ENCODE measurements at places on chromosomes 5 and 9.
A peak's percentile ranks its signal among the peaks of the same experiment; 100 is the strongest.

- DNase-seq = no peak
Measured at GRCh38 chr5:172417130-172417841, 37.0 kb downstream of the SH3PXD2B start.

GRCh38 chr9:121603028-121603427 is 48.4 kb upstream of the DAB2IP start:
- no peak for DNase-seq

DNA sequence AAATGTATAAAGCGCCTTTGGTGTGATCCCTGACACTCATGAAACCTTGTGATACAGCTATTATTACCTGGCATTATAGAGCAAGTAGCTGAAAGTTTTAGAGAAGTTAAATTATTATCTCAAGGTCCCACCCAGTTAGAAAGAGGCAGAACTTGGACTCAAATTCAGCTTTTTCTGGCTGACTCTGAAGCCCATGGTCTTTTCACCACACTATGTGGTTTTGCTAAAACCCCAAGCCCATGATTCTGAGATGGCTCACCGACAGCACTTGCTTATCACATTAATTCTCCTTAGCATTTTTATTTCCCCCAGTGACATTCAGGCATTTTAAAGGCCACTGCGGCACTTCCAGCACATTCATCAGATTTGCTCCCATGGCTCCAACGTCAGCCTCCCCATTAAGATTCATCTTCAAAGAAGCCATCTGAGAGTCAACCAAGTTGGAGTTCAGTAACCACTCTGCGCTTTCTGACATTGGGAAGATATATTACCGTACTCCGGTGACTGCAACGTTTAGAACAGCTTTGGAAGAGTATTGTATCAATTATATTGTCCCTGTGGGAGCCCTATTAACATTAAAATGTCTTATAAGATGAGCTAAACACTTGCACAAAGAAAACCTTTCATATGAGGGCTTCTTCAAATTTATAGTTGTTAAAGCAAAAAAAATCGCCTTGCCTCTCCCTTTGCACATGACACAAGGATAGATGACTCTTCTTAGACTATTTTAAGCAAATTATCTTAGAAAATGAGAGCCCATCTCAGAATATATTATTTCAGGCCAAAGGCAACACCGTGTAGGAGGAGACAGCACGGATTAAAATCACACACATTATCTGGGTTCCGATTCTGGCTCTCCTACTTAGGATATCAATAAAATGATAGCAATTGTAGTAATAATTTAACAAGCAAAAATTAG is 638.1 kb downstream of the ACTL7B start:
- no peak for DNase-seq

DNA sequence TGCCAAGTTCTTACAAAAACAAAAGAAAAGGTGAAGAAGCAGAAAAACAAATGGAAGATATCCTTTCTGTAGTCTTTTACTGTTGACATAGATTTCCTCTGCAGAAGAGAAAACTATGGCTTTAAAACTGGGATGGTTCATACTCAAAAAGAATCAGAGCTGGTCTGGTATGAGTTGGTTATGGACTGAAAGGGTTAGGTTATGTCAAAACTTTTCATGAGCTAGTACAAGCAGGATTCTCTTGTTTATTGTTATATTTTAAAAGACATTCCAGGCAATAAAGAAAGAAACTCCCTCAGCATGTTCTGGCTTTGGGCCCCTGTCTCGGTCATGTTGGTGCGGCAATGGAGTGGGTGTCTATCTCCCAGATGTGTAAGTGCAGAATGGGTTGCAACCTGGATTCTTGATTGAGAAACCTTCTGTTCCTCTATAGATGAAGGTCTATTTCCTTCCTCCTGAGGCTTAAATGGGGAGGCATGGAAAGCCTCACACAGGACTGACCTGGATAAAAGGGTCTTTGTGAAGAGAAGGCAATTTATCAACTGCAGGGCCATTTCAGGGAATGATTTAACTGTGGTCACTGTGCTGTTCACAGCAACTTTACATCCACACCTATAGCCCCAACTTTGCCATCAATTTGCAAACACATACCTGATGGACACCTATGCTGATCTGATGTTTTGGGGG is 209.6 kb upstream of the TNC start:
- no peak for DNase-seq

DNA sequence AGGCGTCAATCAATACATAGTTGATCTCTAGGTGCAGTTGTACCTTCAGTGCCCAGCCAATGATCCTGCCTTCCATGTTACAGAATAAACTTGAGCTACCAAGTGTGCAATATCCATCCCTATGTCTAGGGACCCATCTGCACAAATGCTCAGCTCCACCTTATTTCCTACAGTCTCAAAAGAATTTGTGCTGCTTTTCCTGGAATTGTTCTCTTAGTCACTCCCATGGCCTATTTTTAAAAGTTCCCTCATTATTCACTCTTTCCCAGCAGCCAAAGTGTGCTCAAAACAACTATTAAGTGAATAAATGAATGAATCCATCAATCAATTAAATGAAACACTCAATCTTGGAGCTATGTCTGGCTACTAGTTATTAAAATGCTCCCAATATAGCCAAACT is 14.7 kb downstream of the LIX1 start:
- DNase-seq = no peak

GRCh38 chr9:76090909-76091308 is 200.4 kb downstream of the PCSK5 start:
- no peak for DNase-seq

- DNase-seq = no peak
Measured at GRCh38 chr5:176530393-176530982, 6.7 kb downstream of the RNF44 start.

GRCh38 chr5:141094481-141095262 is at the start of gene PCDHB2:
Gene PCDHB2, plus strand, starts transcription at chr5:141094615. Its CDS starts 176 bp downstream, at chr5:141094791.
- DNase-seq = peak; percentile 50

- DNase-seq = no peak
Measured at GRCh38 chr9:118896324-118897000, 472.8 kb downstream of the BRINP1 start.

DNA sequence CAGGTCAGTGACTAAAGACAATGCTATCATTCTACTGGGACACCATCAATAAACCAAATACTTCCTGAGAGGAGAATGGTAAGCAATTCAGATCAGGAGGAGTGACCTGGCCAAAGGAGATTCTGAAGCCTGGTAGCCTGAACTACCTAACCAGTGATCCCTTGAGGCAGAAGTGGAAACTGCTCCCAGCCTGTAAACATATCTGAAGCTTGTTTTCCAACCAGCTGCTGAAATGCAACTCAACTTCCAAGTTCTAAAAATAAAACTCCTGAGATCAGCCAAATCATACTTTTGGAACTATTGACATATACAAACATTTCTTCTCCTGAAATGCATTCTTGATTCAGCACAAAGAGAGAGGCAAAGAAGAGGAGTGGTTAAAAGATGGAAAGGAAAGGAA is 204.1 kb downstream of the EBF1 start:
- no peak for DNase-seq

DNA sequence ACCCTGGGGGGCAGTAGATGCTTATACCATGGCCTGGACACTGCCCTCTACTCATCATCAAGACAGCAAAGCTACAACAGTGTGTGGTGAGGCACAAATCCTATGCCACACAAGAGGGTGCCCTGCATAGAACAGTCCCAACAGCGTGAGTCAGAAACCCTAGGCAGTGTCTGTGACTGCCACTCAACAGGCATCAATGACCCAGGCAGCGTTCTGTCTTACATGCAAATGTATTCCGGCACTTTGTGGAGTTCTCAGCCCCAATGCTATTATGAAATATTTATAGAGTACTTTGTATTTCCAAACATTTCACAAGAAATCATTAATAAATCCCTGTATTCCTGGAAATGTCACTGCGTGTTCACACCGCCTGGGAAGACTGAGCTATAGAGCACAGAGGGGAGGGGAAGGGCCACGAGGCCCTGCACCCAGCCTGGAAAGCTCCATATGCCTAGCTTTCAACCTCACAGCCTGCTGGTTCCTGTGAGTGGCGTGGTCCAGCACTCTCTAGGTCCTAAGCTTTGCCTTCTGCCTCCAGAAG is 77.7 kb downstream of the NIPSNAP3B start:
- no peak for DNase-seq

- DNase-seq = no peak
Measured at GRCh38 chr5:63959177-63959982, 2.9 kb downstream of the HTR1A start.

DNA sequence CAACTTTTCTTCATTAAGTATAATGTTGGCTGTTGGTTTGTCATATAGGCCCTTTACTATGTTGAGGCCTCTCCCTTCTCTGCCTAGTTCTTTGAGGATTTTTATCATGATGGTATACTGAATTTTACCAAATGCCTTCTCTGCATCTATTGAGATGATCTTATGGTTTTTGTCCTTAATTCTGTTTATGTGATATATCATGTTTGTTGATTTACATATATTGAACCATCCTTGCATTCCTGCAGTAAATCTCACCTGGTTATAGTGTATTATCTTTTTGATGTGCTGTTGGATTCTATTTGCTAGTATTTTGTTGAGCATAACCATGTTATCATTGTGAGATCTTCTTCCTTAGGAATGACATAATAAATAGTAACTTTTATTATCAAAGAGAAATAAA is 362.9 kb downstream of the CCDC171 start:
- no peak for DNase-seq

Data from right forelimb (tissue), 1 donor.